ENCODE measurements at places on chromosomes 4 and X.

DNA sequence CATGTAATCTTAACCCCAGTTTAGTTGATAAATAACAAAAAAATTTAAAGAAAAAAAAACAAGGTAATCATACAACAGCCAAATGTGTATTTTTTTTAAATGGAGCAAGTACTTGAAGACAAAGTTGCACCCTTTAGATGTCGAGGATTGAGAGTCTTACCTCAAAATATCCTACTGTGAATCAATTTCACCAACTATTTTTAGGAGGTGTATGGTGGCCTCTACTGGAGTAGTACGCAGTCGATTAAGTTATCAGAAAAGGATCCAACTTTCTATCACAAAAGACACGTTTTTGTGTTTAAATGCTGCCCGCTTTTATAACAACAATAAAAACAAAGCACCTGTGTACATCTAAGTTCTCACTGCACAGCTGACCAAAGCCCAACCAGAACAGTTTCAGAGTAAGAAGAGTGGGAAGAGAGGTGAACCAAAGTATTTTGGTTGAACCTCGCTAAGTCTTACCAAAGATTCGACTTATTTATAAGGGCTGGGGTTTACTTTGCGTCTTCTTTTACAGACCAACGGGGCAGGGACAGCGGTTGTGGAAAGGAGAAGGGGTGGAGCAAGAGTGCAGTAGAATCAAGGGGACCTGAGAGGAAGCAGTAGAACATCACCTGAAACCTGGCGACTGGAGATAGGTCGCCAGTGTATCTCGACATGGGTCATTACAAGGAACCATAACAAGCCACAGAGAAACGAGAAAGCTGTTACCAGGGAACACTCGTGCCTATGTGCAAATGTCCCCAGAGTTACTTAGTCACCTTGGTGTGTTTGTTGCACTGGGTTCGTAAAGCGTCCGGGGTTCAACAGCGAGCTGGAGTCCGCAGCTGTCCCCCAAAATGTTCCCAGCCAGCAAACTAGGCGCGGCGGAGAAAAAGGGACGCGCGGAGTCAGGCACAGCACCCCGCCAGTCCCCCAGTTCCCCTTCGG lies 1.1 kb downstream of the RPS6KA6 start:
- DNase-seq, result no peak

DNA sequence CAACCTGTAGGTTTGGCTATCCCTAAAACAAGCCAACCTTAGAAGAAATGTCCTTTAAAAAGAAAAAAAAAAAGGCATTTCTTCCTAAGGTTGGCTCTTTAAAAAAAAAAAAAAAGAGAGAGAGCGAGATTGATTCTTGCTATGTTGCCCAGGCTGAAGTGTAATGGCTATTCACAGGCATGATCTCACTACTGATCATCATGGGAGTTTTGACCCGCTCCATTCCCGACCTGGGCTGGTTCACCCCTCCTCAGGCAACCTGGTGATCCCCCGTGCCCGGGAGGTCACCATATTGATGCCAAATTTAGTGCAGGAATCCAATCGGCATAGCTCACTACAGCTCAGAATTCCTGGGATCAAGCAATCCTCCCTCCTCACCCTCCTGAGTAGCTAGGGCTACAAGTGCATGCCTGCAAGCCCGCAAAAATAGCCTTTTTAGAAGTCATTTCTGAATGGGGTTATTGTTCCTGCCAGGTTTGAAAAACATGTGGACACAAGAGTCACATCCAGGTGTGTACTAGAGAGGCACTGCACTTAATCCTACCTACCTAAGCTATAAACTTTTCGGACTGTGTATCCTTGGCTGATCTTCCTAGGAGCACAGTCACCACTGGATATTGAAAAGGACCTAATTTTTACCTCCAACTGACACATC lies 61.4 kb upstream of the ZCCHC13 start:
- DNase-seq, result no peak

- no peak for DNase-seq
Measured at GRCh38 chr4:100644150-100644549, 126.3 kb upstream of the EMCN start.

DNA sequence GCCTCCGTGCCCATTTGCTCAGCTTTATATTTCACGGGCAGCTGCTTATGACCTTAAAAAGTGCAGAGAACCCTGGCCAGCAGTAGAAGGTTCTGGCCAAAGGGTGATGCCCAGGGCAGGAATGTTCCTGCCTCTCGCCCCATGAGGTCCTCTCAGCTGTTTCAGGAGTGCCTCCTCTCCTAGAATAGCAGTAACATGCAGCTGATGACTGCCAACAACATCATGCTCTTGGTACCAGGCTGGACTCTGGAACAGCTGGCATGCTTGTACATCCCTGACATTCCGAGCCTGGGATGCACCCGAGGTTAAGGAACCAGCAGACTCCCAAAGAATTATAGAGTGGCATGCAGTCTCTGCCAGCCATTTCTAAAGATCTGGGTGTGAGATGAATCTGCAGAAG lies 11.7 kb upstream of the TENM3 start:
- peak; percentile 32 for DNase-seq

- no peak for DNase-seq
Measured at GRCh38 chr4:32597354-32597753, 1877.2 kb downstream of the PCDH7 start.

GRCh38 chrX:1076871-1077651 lies 135.4 kb downstream of the CRLF2 start:
- DNase-seq, result no peak

DNA sequence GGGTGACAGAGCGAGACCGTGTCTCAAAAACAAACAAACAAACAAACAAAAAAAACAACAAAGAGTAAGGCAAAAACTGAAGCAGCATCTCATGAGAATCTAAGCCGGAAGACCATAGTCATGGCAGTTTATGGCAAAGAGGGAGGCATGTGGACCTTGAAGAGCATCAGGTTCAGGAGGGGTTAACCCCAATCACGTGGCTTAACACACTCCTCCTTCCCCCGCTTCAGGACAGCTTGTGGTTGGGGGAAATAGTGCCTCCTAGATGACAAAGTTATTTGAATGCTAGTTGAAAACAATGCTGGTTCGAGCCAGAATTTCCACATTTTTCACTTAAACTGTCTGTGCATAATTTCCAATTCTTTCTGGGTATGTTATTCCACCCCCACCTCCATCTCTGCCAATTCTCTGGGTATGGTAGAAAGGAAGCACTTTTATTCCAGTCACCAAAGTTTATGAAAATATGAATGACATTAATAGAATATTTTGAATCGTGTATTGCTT lies 11.7 kb upstream of the MAP7D3 start:
- no peak for DNase-seq

DNA sequence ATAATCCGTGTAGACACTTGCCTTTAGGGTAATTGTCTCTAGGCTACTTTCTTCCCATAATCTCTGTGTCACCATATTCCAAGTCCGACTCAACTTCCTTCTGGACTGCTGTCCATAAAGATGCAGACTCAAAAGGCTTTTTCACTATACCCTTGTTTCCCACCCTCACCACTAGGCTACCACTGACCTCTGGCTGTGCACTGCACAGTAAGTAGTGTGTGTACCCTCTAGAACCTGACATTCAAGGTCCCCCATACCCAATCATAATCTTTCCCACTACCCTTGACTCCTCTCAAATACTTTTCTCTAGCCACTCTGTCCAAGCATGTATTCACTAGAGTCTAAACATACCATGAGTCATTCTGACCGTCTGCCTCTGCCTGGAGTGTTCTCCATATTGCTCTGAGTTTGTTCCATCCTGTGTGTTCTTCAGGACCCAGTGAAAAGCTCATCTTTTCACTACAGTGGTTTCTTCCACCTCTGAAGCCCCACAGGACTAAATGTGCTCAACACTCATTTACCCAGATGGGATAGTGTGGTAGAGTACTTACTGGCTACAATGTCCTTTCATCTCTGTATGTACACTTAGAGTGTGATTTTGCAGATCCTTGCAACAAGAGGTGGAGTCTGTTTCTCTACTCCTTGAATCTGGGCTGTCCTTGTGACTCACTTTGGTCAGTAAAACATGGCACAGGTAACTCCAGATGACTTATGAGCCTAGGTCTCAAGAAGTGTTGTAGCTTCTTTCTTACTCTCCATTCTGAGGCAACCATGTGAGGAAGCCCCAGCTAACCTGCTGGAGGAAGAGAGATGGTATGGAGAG lies 17.4 kb downstream of the JADE3 start:
- peak; percentile 0 for DNase-seq

- peak; percentile 93 for DNase-seq
Measured at GRCh38 chr4:38980903-38981676, 51.1 kb downstream of the TMEM156 start.

- no peak for DNase-seq
Measured at GRCh38 chr4:118948545-118949144, 60.0 kb downstream of the SYNPO2 start.

DNA sequence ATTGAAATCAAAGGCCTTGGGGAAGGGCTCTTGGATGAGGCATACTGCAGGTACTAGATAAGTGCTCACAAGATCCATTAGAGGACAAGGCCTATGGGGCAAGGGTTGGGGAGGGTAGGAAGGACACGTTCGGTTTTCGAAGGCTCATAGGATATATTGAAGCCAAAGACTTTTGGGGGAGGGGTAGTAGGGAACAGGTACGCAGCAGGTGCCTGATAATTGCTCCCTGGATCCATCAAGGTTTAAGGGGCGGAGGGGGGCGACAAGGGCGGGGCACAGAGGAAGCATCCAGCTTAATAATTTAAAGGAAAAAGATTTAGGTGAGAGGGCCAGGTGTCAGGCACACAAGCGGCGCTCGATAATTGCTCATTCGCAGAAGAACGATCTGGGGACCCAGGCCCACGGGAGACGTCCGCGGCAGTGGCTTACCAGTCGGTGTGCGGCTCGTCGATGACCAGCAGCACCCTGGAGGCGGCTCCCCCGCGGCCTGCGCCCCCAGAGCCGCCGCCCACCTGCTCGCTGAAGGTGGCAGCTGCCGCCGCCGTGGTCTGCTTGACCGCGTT lies 653 bp downstream of the SYN1 start:
- no peak for DNase-seq

- peak; percentile 6 for DNase-seq
Measured at GRCh38 chrX:34880656-34881055, 61.9 kb upstream of the FAM47B start.

GRCh38 chr4:64266669-64267068 lies 142.6 kb downstream of the TECRL start:
- no peak for DNase-seq

DNA sequence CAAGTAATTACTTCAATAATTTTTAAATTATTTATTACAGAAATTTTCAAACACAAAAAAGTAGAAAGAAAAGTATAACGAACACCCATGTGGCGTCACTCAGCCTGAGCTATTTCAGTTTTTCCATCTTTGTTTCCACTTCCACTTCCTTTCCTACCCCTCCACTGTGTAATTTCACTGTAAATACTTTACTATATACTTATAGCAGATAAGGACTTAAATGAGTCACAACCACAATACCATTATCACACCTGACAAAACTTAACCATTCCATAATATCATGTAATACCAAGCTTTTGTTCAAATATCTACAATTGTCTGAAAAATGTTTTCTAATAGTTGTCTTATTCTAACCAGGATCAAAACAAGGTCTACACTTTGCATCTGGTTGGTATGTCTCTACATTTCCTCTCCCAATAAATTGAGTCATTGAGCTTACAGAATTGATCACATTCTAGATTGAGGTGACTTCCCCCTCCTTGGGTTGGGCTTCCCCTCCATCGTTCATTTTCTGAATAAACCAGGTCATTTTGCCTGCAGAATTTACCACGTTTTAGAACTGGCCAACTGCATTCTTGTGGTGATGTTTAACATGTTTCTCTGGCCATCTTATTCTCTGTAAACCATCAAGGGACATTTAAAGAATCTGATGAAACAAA lies 48.7 kb downstream of the ATP10D start:
- DNase-seq, result no peak

DNA sequence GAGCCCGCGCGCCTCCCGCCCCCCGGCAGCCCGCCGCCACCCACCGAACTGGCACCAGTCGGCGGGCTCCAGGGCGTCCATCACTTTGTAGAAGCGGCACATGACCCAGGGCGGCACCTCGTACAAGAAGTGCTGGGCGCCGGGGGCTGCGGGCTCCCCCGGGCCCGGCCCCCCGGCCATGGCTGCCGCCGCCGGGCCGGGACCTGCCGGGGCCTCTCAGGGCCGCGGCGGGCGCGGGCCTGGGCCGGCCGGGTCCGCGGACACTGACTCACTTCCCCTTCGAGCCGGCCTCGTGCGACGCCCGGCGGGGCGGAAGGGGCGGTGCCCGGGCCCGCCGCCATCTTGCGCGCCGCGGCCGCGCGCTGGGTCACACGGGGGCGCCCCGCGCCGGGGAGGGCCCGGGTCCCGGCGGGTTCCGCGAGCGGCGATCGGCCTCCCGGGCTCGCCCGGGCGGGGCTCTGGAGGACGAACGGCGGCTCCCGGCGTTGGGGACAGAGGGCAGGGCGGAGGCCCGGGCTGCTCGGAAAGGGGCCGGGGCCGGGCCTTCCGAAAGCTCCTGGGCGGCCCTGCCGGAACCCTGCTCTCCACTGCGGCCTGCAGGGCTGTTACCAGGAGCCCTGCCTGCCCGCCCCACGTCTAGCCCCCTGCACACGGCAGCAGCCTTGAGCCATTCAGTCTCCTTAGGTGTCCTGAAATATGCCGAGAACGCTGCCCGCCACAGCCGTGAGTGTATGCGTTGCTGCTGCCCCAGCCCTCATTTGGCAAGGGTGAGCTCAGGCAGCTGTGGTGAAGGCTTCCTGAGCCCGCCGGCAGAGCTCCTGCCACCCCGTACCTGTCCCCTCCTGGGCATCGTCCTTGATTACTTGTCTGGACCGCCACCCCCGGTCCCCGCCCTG lies at the start of gene IRAK1:
Gene IRAK1, minus strand, starts transcription at position 270 of the 896 bp plus-strand sequence. Its CDS starts 90 bp downstream, at position 180.
- peak; percentile 54 for DNase-seq

DNA sequence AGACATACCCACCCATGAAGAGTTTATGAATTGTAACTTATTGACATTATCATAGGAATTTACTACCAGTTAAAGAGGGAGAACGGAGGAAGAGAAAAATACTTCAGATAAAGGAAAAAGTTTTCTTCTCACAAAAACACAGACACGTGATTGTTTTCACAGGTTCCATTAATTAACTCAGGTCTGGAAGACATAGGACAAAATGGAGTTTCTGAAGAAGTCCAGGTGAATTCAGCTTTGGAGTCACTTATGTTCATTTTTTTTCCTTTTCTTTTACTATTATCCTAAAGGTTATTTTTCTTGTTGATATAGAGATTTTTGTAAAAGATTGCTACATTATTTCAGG lies 20.5 kb downstream of the NIPAL1 start:
- no peak for DNase-seq

DNA sequence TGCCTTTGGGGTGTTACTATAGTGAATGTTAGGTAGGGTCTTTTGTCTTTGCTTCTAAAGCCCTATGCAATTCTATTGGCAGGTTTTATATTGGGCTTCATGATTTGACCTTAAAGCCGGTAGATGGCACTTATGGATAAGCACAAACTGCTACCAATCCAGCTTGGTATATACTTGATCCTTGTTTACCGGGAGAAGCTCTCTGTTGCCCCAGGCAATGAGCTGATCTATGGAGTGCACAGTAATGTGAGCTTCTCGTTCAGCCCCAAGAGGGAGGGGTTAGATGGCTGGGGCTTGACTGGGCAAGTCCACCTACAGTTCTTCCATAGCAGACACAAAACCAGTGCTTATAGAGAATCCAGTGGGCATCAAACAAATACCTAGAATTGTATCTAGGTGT lies 287.2 kb upstream of the CT83 start:
- DNase-seq, result peak; percentile 4

- no peak for DNase-seq
Measured at GRCh38 chrX:641671-642435, 11.3 kb downstream of the SHOX start.

- DNase-seq, result peak; percentile 6
Measured at GRCh38 chrX:135973025-135973547, 702 bp downstream of the MMGT1 start.

Data from fibroblast of gingiva (primary cell).